ENCODE measurements at places on chromosomes 3 and 15.

GRCh38 chr15:78540871-78541743 is 863 bp downstream of the PSMA4 start:
- DNase-seq: peak; percentile 26

DNA sequence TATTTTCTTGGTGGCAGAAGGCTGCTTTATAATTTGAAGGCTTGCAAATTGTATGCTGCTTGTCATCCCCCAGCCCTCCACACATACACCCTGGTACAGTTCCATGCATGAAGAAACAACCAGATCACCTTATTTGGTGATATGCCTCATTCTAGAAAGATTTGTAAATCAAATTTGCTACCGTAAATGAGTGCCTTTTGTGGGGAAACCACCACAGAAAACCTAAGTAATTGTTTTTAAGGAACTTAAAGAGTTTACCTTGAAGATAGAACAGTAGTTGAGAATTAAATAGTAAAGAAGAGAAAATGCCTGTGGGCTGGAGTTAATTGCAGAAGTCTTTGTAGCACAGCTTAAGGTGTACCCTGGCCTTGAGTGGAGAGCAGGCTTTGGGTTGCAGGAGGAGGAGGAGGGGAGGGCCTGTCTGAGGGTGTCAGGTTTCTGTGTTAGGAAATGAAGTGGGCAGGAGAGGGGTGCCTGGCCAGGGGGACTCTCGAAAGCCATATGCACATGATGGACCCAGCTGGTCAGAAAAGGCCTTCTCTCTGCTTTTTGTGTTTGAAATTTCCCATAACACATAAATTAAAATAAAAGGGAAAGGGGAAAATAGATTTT is 6.9 kb downstream of the NIPA2 start:
- DNase-seq: peak; percentile 66

DNA sequence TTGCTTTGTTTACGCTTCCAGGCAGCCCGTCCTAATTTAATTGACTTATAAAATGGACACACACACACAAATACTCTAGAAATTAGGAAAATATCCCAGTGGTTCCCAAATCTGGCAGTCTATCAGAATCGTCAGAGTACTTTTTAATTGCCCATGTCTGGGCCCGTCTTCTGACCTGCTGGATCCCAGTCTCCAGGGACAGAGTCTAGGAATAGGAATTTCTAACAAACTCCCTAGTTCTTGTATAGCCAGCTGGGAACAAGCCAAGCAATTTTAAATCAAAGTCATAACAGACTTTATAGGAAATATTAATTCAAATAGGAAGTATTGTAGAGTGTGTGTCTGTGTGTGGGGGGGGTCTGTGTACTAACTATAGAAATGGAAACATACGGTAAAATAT is 33.4 kb downstream of the LDHAL6B start:
- no peak for DNase-seq

DNA sequence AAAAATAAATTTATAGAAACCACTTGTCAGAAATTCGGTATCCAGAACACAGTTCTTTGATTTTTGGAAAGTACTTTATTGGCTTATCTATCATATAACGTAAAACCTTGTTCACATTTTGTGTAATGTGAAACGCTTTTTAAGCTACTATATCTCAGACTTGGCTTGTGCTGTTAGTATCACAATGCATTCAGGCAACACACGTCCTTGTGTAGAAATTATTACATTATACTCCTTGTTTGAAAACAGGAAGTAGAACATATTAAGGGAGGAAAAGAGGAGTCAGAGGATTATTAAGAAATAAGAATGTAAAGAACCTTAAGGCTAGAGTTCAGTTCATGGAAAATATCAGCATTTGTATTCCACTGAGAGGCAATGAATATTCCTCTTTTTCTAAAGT is 1.6 kb downstream of the DNAJC13 start:
- DNase-seq: no peak

DNA sequence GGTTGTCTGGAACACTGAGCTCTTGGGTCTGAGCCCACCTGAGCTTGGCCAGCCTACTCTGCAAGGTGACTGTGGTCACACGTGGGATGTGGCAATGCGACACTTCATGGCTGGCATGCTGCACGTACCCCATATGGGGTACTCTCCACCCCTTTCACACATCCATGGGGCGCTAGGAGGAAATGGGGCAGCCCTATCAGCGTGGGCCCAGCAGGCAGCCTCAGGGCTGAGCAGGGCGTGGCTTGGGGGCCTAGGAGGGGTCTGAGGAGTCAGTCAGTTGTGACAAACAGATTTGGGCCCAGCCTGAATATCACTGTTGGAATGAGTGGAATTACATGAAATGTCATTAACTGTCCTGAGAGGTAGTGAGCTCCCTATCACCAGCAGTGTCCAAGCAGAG is 82.3 kb upstream of the LINGO1 start:
- DNase-seq: no peak

DNA sequence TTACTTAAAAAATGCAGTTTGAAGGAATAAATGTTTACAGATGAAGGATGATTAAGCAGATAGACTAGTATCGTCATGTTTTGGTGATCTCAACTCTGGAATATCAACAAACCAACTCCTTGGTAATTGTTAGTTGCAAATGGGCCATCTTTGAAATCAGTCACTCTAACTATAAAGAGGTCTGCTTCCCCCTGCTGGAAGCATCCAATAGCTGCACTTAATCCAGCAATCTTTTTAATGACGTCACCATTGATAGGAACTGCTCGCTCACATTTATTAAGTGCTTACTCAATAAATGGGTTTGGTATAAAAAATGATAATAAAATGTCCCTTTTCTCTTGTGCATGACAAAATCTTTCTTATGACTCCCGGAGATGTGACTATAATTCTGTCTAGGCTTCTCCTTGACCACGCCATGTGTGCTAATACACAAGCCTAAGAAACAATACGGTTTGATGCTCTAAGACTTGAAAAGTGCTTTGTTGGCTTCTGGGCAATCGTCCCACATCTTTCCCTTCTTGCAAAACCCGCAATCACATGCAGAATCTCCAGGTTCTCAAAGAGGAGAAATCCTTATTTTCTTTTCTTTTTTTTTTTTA is 227.6 kb upstream of the POU1F1 start:
- DNase-seq: peak; percentile 76

DNA sequence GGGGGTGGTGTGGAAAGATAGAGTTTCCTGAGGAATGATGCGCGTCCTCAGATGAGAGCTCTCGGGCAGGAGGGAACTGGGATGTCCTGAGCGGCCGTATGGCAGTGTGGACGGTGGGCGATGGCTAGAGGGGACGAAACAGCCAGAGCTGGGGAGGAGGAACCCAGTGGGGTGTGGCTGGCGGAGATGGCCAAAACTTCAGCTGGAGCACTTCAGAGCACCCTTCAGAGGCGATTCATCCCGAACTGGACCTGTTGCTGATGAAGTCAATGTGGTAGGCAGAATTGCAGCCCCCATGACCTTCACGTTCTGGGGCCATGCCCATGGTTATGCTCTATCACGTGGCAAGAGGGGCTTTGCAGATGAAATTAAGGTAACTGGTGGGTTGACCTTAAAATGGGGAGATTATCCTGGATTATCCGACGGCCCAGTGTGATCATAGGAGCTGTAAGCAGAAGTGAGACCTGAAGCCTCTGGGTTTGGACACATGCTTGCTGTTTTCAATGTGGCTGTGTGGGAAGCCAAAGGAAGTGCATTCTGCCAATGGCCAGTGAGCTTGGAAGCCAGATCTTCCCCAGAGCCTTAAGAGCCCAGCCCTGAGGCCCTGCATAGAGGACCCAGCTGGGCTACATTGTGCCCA is 52.3 kb downstream of the ATP1B3 start:
- DNase-seq: no peak

GRCh38 chr3:159605101-159605500 is 383.5 kb upstream of the IL12A start:
- DNase-seq: no peak

All from astrocyte of the hippocampus (primary cell).